ENCODE measurements at places on chromosomes 7 and 10. TPM values are rescaled to one million over a fixed set of nuclear protein-coding genes. Genes with fewer than 3 reads are reported as not detected.

The PNLIPRP3 gene
- total RNA-seq: not detected

- DNase-seq: no peak
- H3K27ac ChIP-seq: no peak overlapping the region
- peaks cover 21% of the 10 kb centered on the region for H3K4me1 ChIP-seq
- no peaks in the 10 kb centered on the region for H3K36me3 ChIP-seq
- H3K27me3 ChIP-seq: no peaks in the 10 kb centered on the region
- H3K4me3 ChIP-seq: no peak overlapping the region
Observed at GRCh38 chr7:69681181-69681580, 82.9 kb downstream of the AUTS2 start.

The C10orf67 gene
- not detected for total RNA-seq

The OR9A2 gene
- 2.6 TPM for total RNA-seq

The EMX2 gene
- not detected for total RNA-seq

The PRKG1 gene
- 18.2 TPM for total RNA-seq

The EBF3 gene
- 0.23 TPM for total RNA-seq

The TUBAL3 gene
- not detected for total RNA-seq

DNA sequence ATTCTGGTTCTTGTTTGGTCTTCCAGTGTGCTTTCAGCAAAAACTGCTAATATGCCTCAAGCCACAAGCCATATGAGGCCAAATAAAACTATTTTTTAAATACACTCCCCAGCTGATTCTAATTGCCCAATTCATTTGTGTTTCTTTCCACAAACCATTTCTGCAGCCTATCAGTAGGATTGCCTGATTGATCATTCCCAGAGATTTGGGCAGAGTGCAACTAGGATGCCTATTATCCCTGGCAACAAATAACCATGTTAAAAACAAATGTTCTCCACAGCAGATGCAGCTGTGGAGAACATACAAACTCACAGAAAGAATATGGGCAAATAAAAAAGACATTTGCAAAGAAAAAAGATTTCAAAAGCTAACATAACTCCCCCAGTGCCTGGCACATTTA is 76.9 kb upstream of the CAV2 start:
- H3K4me3 ChIP-seq: no peak overlapping the region
- no peak for DNase-seq
- no peak overlapping the region for H3K27ac ChIP-seq
- H3K27me3 ChIP-seq: no peaks in the 10 kb centered on the region
- no peaks in the 10 kb centered on the region for H3K36me3 ChIP-seq

- peak; percentile 85 for DNase-seq
- H3K4me1 ChIP-seq: 0 out of 2 replicates have a peak, but pooled peaks cover 3% of the 10 kb centered on the region
- H3K4me3 ChIP-seq: no peak overlapping the region
- H3K27me3 ChIP-seq: no peaks in the 10 kb centered on the region
- no peaks in the 10 kb centered on the region for H3K36me3 ChIP-seq
- H3K27ac ChIP-seq: no peak overlapping the region
Observed at GRCh38 chr7:48875045-48875916, 49.1 kb upstream of the CDC14C start.

The H2BK1 gene
- total RNA-seq: not detected

The CALHM1 gene
- 0.93 TPM for total RNA-seq

DNA sequence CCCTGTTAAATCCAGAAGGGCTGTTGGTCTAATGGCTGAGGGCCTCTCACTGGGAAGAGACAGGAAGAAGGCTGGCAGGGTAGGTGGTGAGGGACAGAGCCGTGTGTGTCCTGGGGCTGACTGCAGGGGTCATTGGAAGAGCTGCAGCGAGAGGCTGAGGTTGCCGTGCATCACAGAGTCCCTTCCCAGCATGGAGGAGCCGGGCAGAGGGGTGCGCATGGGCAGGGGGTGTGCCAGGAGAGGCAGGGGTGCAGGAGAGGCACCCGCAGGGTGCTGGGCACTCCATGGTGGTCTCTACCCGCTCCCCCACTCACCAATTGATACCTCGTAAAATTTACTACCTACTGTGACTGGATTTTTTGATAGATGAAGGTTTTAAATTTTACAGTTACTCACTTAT is 124.3 kb downstream of the ACTR3B start:
- H3K27me3 ChIP-seq: no peaks in the 10 kb centered on the region
- no peak for DNase-seq
- H3K4me3 ChIP-seq: no peak overlapping the region
- no peak overlapping the region for H3K27ac ChIP-seq
- H3K4me1 ChIP-seq: no peaks in the 10 kb centered on the region

- no peak overlapping the region for H3K4me3 ChIP-seq
- no peaks in the 10 kb centered on the region for H3K27me3 ChIP-seq
- peaks cover 3% of the 10 kb centered on the region for H3K36me3 ChIP-seq
- H3K4me1 ChIP-seq: no peaks in the 10 kb centered on the region
Observed at GRCh38 chr10:37992083-37992482, 15.6 kb upstream of the ZNF25 start.

DNA sequence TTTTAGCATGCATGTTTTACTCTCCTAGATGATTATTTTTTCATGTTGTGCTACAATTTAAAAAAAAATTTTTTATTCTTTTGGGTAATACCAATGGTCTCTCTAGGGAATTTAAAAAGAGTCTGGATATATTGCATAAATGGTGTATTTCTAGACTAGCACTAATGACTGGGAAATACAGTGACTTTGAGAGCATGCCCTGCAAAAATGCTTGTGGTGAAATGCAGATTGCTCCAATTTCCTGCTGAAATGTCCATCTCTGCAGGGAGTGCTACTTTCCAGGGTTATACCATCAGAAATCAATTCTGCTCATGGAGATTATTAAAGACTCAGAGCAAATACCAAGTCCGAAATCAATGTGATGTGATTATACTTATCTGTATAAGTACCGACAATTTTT is 186.1 kb downstream of the PRKG1 start:
- H3K4me3 ChIP-seq: no peak overlapping the region
- H3K27ac ChIP-seq: no peak overlapping the region
- H3K4me1 ChIP-seq: peaks cover 59% of the 10 kb centered on the region
- no peaks in the 10 kb centered on the region for H3K27me3 ChIP-seq

The LMTK2 gene
- 26.8 TPM for total RNA-seq

- no peaks in the 10 kb centered on the region for H3K36me3 ChIP-seq
- H3K27me3 ChIP-seq: no peaks in the 10 kb centered on the region
- no peak overlapping the region for H3K27ac ChIP-seq
- H3K4me3 ChIP-seq: no peak overlapping the region
Observed at GRCh38 chr10:34341473-34341872, 473.6 kb downstream of the PARD3 start.

DNA sequence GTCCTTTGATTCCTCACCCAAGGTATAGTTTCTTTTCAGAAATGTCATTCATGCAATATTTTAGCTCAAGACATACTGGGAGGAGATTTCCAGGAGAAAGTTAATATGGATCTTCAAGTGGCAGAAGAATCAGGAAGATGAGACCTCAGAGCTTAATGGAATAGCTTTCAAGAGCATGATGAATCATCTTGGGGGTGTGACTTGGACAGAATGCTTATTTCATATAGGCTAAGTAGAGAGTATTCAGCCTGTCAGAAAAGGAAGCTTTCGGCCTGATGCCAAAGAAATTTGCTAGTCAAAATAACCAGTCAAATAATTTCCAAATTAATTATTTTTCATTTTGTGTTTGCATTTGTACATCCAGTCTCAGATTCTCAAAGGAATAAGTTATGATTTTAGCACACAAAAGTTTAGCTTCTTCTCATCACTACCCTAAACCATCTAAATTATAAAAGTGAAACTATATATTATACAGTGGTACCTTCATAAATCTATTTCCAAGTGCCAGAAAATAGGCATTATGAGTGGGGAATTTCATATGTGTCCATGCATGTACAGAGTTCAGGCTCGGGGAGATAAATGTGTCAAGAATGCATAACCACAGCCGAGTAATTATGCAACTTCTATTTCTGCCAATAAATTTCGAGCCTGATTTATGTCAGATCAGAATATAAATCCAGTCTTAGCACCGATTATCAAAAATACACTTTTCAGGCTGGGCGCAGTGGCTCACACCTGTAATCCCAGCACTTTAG is 27.3 kb upstream of the CALD1 start:
- no peak for DNase-seq
- no peak overlapping the region for H3K27ac ChIP-seq
- H3K4me3 ChIP-seq: no peak overlapping the region
- H3K4me1 ChIP-seq: no peaks in the 10 kb centered on the region

- peak overlapping the region; percentile 56 for H3K4me3 ChIP-seq
- no peak for DNase-seq
- H3K27ac ChIP-seq: no peak overlapping the region
- no peaks in the 10 kb centered on the region for H3K36me3 ChIP-seq
- H3K4me1 ChIP-seq: peaks cover 4% of the 10 kb centered on the region
Observed at GRCh38 chr7:27156916-27157701, 634 bp upstream of the HOXA7 start.

The ITGA8 gene
- total RNA-seq: not detected

The HOXA9 gene
- total RNA-seq: not detected

DNA sequence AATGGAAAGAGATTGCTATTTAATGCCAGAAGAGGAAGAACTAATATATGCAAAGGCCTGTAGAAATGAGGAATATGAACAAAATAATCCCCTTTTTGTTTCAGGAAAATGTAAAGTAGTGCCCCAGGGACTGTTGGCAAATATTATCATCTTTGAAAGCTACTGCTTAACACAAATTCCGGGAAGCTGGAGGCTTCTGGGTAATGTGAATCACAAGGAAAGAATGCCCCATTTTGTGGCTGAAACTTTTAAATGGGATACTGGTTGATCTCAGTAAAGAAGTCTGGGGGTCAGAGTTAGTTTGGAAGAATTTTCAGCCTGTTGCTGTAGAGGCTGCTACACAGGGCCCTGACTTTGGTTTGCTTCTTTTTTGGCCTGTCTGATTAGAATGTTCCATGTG is 141.0 kb downstream of the PTEN start:
- H3K27me3 ChIP-seq: no peaks in the 10 kb centered on the region
- no peak for DNase-seq
- no peaks in the 10 kb centered on the region for H3K36me3 ChIP-seq
- no peak overlapping the region for H3K4me3 ChIP-seq
- H3K4me1 ChIP-seq: no peaks in the 10 kb centered on the region

GRCh38 chr7:41967156-41967555 is 264.3 kb upstream of the INHBA start:
- H3K4me1 ChIP-seq: no peaks in the 10 kb centered on the region
- H3K36me3 ChIP-seq: no peaks in the 10 kb centered on the region
- H3K27ac ChIP-seq: no peak overlapping the region
- H3K4me3 ChIP-seq: no peak overlapping the region
- H3K27me3 ChIP-seq: no peaks in the 10 kb centered on the region

The STEAP4 gene
- total RNA-seq: not detected

DNA sequence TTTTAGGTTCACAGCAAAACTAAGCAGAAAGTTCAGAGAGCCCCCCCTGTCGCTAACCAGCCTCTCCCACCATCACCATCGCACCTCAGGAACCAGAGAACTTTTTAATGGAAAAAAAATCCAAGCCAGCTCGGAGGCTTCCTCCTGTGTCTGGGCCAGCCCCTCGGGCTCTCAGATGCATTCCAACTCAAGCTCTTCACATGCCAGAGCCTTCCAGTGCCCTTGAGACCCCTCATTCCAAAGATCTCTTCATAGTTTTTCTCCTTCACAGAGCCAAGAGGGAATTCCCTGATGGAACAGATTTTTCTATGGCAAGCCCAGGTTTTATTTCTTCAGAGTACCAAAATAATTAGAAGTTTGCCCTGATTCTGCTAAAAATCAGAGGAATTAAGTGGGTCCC is 153.4 kb upstream of the LANCL2 start:
- no peaks in the 10 kb centered on the region for H3K36me3 ChIP-seq
- peak; percentile 22 for DNase-seq
- no peak overlapping the region for H3K27ac ChIP-seq
- H3K4me1 ChIP-seq: no peaks in the 10 kb centered on the region
- H3K4me3 ChIP-seq: no peak overlapping the region

DNA sequence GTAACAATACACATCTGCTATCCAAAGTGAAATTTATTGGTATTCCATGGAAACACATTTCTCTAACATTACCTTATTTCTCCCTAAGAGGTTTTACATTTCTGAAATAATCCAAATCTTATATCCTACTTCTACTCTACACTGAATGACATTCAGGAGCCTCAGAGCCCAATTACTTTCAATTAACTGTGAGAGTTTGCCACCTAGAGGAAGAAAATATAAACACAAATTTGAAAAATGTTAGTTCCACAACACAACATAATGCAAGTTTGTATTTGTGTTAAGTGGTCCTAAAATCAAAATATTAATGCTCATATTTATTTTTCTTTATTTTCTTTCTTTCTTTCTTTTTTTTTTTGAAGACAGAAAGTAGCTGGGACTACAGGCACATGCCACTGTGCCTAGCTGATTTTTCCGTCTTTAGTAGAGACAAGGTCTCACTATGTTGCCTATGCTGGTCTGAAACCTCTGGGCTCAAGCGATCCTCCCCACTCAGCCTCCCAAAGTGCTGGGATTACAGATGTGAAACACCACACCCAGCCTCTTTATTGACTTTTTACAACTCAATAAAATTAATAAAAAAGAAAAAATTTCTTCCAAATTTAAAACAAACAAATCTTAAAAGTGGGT is 46.0 kb downstream of the ATAD1 start:
- peak; percentile 69 for DNase-seq
- H3K27me3 ChIP-seq: no peaks in the 10 kb centered on the region
- H3K27ac ChIP-seq: no peak overlapping the region
- no peaks in the 10 kb centered on the region for H3K36me3 ChIP-seq

The FAM24A gene
- total RNA-seq: not detected

DNA sequence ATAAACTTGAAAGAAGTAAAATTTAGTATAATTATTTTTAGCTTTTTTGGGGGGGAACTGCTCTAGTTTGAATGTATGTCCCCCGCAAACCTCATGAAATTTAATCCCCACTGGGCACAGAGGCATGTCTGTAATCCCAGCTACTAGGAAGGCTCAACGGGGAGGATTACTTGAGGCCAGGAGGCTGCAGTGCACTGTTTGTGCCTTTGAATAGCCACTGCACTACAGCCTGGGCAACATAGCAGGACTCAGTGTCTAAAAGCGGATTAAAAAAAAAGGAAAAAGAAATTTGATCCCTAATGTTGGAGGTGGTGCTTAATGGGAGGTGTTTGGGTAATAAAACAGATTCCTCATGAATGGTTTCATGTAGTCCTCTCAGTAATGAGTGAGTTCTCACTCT is 43.1 kb upstream of the PHF14 start:
- H3K36me3 ChIP-seq: peaks cover 11% of the 10 kb centered on the region
- DNase-seq: no peak
- no peak overlapping the region for H3K4me3 ChIP-seq

The SUN3 gene
- 0.52 TPM for total RNA-seq

- no peak overlapping the region for H3K27ac ChIP-seq
- H3K27me3 ChIP-seq: no peaks in the 10 kb centered on the region
- H3K4me1 ChIP-seq: no peaks in the 10 kb centered on the region
- no peak for DNase-seq
- no peak overlapping the region for H3K4me3 ChIP-seq
Observed at GRCh38 chr10:61883371-61884025, 18.0 kb upstream of the ARID5B start.

- H3K36me3 ChIP-seq: no peaks in the 10 kb centered on the region
- peak overlapping the region; percentile 97 for H3K27ac ChIP-seq
- no peaks in the 10 kb centered on the region for H3K27me3 ChIP-seq
- peaks cover 42% of the 10 kb centered on the region for H3K4me1 ChIP-seq
- DNase-seq: peak; percentile 61
Observed at GRCh38 chr7:94907811-94908322, 473 bp downstream of the PPP1R9A start.
